A375 (cell line): ENCODE measurements at places on chromosomes 3 and 15. TPM values are rescaled to one million over a fixed set of nuclear protein-coding genes. Genes with fewer than 3 reads are reported as not detected.

The GUCA1C gene
- not detected in 2 replicates for total RNA-seq

The HIGD2B gene
- 0.11 TPM in 1 of 2 replicates, not detected in the other for total RNA-seq

The OR5K2 gene
- not detected in 2 replicates for total RNA-seq

The LYZL4 gene
- total RNA-seq = 0.34 TPM in 1 of 2 replicates, not detected in the other

The P2RY14 gene
- not detected in 2 replicates for total RNA-seq

The DPH3 gene
- 7.5 and 7.6 TPM in 2 replicates for total RNA-seq

The NAALADL2 gene
- total RNA-seq = 1.2 and 2.1 TPM in 2 replicates

The KCNH8 gene
- 0.72 and 0.79 TPM in 2 replicates for total RNA-seq

The ZNF80 gene
- total RNA-seq = not detected in 2 replicates

The CSTA gene
- total RNA-seq = not detected in 2 replicates

The TJP1 gene
- 35.1 and 36.4 TPM in 2 replicates for total RNA-seq

The SKOR1 gene
- 0.53 and 1.1 TPM in 2 replicates for total RNA-seq

The FAM174B gene
- 1.5 and 2.3 TPM in 2 replicates for total RNA-seq

The CIB2 gene
- total RNA-seq = 0.64 and 5.3 TPM in 2 replicates

The SST gene
- not detected in 2 replicates for total RNA-seq

The IMPG2 gene
- total RNA-seq = 0.04 and 0.05 TPM in 2 replicates

The PLA1A gene
- total RNA-seq = not detected in 2 replicates

The GOLGA6D gene
- not detected in 2 replicates for total RNA-seq

The FOXL2NB gene
- total RNA-seq = 0.11 TPM in 1 of 2 replicates, not detected in the other

The GMNC gene
- total RNA-seq = not detected in 2 replicates

The IQCF5 gene
- not detected in 2 replicates for total RNA-seq

The TNFAIP8L3 gene
- not detected in 2 replicates for total RNA-seq

The MORC1 gene
- total RNA-seq = not detected in 2 replicates

The C3orf20 gene
- not detected in 2 replicates for total RNA-seq

The PARP15 gene
- total RNA-seq = not detected in 2 replicates

The AMIGO3 gene
- total RNA-seq = 4.3 and 4.4 TPM in 2 replicates

The CDAN1 gene
- 7.4 and 9.7 TPM in 2 replicates for total RNA-seq

The TMEM212 gene
- 0.13 TPM in 1 of 2 replicates, not detected in the other for total RNA-seq

The SNX22 gene
- 0.88 and 1.9 TPM in 2 replicates for total RNA-seq

The TERC gene
- 10.9 and 21.8 TPM in 2 replicates for total RNA-seq

The GRM7 gene
- total RNA-seq = 0.15 and 0.40 TPM in 2 replicates

The TGM5 gene
- total RNA-seq = 0.66 TPM in 1 of 2 replicates, not detected in the other

The TGM4 gene
- 0.80 TPM in 1 of 2 replicates, not detected in the other for total RNA-seq

The HCLS1 gene
- total RNA-seq = 0.45 TPM in 1 of 2 replicates, not detected in the other

The SLC22A14 gene
- 0.29 TPM in 1 of 2 replicates, not detected in the other for total RNA-seq

The REC114 gene
- not detected in 2 replicates for total RNA-seq

The NCEH1 gene
- 4.2 and 4.3 TPM in 2 replicates for total RNA-seq

The POPDC2 gene
- 0.05 and 0.19 TPM in 2 replicates for total RNA-seq
